ENCODE measurements at places on chromosomes 2 and 18.

- no peak for DNase-seq
Measured at GRCh38 chr2:164794432-164795231, 47.0 kb downstream of the COBLL1 start.

DNA sequence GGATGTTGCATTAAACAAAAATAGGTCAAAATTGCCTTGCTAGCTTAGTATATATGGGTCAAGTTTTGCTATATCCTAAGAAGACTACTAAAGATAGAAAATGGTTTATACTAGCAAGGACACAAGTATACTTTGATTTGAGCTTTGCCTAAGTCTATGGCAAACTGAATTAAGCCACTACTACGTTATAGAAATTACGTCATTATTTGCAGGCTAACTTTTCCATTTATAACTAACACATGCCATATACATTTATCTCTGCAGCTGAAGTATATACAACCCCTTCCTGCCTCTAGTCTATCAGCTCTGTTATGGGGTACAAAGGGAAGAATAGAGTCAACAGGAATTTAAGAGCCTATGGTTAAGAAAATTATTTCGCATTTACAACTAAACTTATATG is 16.2 kb downstream of the YWHAQ start:
- no peak for DNase-seq

DNA sequence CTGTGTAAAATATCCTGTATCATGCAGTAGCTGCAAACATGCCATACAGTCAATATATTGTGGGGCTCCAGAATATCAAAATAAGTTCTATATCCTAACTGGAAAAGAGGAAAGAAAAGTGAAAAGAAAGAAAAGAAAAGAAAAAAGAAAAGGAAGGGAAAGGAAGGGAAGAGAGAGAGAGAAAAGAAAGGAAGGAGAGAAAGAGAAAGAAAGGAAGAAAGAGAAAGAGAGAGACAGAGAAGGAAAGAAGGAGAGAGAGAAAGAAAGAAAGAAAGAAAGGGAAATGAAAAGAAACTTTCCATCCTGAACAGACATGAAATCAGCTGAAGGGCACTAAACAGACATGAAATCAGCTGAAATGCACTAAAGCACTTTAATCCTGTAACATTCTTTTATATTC is 288.4 kb upstream of the NCKAP5 start:
- DNase-seq, result no peak

DNA sequence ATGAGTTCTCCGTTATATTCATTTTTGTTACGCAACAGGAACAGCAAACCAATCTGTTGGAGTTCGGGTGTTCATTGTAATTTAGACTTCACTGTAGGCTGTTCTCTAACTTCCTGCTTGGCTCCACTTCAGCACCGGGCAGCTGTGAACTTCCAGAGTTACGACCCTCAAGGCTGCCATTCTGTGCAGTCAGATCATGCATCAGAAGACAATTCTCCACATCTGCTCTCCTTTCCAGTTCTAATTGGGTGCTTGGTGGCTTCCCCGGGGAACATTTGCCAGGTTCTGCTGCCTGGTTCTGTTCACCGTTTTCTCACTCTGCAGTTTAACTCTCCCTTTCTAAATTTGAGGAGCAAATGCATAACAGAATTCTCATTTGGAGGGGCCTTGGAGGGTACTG is 237.7 kb downstream of the NYAP2 start:
- no peak for DNase-seq

GRCh38 chr2:2269989-2270562 is 61.0 kb downstream of the MYT1L start:
- no peak for DNase-seq

Measured in left lobe of liver (tissue), 2 donors.